Activated CD8-positive, alpha-beta memory T cell treated with anti-CD3 and anti-CD28 coated beads for 1 hour (primary cell): ENCODE measurements at places on chromosomes 7 and 10.

- DNase-seq = no peak
Observed at GRCh38 chr7:111711426-111712065, 149.3 kb upstream of the IMMP2L start.

GRCh38 chr7:117185124-117185523 lies 137.7 kb downstream of the WNT2 start:
- no peak for DNase-seq

DNA sequence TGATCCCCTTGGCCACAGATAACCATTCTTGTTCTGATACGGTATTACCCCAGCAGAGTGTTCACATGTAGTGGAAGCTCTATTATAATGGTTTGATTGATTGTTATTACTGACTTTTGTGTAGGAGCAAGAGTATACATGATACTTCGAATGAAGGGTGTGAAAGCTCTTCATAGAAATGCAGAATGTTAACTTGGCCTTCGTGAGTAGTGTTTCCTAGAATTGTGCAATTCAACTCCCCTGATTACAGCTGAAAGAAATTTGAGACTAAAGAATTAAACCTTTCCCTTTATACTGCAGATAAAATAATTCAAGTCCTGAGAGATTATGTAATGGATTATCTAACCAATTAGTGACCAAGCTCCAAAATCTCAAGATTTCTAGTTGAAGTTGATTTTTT lies 38.2 kb downstream of the MKLN1 start:
- DNase-seq = no peak

DNA sequence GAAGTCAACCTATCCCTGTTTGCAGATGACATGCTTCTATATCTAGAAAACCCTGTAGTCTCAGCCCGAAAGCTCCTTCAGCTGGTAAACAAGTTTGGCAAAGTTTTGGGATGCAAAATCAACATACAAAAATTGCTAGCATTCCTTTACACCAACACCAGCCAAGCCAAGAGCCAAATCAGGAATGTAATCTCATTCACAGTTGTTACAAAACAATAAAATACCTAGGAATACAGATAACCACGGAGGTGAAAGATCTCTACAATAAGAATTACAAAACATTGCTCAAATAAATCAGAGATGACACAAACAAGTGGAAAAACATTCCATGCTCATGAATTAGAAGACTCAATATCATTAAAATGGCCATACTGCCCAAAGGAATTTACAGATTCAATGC lies 50.4 kb upstream of the ZNF365 start:
- DNase-seq = no peak

GRCh38 chr10:111075577-111076185 lies 1.1 kb upstream of the ADRA2A start:
- no peak for DNase-seq

DNA sequence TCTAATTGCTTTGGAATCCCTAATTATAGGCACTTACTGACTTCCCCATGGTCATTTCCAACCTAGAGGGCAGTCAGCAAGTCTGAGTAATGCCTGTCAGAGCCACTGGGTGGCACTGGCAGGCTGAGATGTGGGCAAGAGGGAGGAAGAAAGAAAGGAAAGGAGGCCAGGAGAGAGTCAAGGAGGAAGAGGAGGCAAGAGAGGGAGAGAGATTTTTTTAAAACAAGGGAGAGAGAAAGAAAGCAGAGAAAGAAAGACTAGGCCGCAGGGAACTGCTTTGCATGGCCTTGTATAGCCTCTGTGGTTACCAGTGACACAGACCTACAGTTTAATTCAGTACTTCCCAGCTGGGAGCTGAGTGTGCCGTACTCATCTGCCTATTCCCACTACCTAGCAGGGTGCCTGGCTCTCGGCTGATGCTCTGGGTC lies 210.4 kb upstream of the ADO start:
- DNase-seq = no peak

GRCh38 chr10:110340816-110341215 lies 36.1 kb upstream of the SMNDC1 start:
- no peak for DNase-seq

DNA sequence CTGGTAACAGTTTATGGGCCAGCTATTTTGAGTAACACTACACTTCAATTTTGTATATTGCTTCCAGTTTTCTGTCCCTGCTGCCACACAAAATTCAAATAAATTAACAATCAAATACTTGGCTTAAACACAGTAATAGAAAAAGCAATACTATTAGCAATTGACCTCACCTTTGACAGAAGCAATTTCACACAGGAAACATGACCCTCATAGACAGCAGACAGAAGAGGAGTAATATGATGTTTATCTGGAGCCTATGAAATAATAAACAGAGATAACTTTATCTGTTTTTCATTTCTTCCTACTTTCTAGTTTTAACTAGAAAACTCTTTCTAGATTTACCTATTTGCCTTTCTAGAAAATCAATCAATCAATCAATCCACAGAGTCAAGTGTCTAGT lies 26.7 kb downstream of the MTPN start:
- no peak for DNase-seq

DNA sequence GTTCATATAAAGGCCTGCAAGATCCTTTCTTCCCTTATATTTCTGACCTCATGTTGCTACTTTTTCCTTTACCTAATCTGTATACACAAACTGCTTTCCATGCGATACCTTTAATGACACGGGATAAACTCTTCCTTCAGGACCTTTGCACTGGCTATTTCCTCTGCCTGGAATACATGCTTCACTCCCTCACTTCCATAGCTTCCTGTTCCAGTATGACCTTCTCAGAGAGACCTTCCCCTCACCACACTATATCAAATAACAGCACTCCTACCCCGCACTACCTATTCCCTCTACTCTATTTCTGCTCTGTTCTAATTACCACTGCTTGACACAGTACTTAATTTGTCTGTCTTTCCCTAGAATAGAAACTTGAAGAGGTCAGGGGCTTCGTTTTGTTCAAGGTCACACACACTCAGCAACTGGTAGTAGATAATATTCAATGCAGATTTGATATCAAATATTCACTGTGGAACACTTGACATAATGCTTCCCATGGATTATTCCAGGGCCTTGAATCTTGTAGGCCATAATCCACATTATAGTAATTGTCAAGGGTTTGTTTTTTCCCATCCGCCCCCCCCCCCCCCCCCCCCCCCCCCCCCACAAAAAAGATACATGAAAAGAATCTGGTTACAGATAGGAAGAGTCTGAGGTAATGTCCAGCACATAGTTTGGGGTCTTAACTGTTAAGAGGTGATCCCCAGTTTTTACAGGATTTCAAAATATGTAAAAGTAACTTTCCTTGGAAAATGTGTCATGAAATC lies 11.1 kb downstream of the SYPL1 start:
- DNase-seq = no peak

DNA sequence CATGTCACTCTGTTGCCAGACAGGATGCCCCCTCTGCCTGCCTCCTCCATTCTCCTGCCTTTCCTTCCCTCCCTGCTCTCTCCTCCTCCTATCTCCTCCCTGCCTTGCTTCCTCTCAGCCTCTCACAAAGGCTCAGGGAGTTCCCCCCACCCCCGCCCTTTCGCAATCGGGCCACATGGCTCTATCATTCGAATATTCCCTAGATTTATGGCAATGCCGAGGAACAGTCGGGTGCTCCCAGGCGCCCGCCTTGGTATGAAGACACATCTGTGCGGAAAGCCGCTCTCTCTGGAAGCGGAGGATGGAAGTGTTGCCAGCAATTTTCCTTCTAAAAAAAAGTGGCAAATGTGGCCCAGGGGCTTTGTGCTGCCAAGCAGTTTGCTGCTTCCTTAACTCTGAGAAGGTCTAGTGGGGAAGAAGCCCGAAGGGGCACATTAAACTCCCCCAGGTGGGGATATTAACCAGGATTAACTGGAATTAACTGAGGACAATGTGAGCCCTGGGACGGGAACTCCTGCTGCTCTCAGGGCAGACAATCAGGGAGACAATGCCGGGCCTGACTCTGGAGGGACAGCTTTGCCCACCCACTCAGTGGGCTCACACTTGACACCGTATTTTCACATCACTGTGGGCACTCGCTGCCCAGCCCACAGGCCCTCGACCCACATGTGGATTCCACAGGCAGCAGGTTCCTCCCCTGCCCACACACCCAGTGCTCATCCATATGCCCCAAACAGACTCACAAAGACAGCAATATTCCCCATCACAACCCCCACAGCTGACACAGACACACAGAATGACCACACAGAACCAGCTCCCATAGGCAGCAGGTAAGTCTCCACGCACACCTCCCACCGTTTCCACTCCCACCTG lies 88.4 kb upstream of the SMNDC1 start:
- DNase-seq = no peak

GRCh38 chr7:32658034-32658433 lies 162.7 kb downstream of the AVL9 start:
- DNase-seq = no peak

DNA sequence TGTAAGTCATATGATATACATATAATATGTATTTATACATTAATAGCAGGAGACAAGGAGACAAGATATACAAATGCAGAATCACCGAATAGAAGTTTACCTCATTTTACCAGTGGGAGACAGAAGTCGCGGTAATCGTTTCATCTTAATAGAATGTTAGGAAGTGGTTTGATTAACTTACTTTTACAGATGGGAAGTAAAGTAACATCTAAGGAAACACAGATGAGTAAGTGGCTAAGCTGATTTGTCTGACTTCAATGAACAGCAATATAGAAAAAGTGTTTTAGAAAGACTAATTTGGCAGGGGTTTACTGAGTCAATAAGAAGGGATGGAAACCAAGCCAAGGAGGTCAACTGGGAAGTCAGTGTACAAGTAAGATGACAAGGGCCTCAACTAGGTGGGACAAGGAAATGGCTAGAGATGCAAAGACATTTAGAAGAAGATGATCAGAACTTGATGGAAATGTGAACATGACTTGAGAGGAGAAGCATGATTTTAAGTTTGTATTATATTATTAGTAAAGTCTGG lies 36.2 kb upstream of the FAM133B start:
- DNase-seq = no peak

DNA sequence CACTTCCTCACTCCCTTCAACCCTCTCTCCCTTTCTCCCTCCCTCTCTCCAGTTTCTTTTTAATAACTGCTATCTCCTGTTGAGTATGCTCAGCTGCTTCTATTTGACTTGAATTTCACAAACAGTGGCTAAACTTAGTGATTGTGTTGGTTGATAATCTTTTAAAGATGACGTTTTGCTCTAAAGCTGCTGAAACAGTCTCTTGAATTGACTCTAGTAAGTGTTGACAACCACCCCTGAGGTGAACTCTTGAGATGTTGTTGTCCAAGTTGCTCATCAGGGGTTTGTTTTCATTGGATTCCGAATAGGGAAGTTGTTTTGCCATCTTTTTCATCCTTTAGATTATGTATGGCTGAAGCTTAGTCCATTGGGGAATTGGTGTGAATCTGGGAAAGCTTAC lies 176.2 kb downstream of the TWIST1 start:
- no peak for DNase-seq

GRCh38 chr7:115359119-115359518 lies 437.2 kb downstream of the MDFIC start:
- DNase-seq = no peak

DNA sequence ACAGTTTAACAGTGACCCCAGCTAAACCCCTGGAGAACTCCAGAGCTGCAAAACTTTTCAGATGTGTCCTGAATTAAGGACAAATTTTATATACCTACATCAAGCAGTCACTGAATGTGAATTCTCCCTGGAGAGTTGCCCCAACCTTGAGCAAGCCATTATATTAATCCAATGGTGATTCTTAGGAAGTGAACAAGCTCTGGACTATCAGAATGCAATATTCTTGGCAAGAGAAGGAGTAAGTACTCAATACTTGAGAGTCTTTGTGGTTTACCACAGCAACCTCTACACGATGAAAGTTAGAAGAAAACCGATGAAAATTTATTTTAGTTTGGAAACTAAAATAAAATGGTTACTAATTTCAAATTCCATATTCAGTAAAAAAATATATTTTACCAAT lies 19.3 kb upstream of the ZNF365 start:
- DNase-seq = no peak
